Lower lobe of right lung (tissue), 2 donors: ENCODE measurements at places on chromosomes 3 and 15. TPM values are rescaled to one million over a fixed set of nuclear protein-coding genes. Genes with fewer than 3 reads are reported as not detected.

Gene SKOR1
- total RNA-seq = 0.41 TPM

DNA sequence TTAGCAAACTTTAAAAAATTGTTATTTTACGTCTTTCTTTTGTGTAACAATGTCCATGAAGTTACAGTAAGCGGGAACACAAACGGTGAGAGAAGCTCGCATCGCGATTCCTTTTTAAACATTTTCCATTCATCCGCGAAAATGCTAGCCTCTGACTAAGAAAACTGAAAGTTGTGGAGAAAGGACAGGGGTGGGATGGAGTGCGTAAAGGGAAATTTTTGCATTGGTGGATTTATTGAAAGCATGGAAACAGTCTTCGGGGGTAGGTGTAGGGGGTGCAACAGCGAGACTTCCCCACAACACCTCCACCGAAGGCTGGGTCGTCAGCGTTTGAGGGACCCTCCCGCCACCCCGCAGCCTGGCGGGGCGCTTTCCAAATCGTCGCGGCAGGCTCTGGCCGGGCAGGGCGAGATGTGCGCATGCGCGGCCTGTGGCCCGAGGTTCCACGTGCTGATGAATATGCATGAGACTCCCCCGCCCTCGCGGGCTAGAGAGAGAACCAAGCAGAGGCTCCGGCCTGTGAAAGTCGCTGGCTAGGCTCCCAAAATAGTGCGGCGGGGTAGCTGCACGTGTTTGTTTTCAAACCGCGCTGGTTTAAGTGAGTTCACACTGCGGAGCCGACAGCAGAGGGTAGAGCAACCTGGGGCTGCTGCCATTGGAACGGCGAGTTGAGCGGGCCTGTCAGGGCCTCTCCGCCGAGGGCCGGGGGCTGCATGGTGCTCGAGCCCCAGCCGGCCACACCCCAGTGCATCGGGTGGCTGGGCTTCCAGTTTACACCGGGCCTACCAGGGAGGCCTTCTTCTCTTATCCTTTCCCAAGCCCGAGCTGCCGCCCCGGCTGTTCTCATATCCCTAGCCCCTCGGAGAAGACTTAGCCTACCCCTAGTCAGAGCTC lies 9.9 kb downstream of the ZIC1 start:
- no peak for DNase-seq

DNA sequence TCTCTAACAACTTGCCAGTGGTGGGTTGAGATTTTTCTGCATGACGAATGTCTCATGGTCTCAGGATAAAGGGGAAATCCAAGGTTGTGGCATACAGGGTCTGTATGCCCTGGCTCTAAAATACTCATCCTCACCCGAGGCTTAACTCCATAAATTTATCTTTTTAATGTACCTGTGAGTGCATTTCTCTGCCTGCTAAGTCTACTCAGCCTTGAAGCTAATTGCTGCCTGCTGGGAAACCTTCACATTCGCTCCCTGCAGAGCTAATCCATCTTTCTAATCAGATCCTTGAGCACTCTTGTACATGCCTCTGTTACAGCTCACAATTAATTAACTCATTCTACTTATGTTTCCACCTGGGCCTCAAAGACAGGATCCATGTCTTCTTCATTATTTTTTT lies 93.8 kb downstream of the CMSS1 start:
- no peak for DNase-seq

Gene JAGN1
- 23.8 TPM for total RNA-seq

Gene CD200R1L
- total RNA-seq = not detected

Gene STAB1
- total RNA-seq = 133 TPM

DNA sequence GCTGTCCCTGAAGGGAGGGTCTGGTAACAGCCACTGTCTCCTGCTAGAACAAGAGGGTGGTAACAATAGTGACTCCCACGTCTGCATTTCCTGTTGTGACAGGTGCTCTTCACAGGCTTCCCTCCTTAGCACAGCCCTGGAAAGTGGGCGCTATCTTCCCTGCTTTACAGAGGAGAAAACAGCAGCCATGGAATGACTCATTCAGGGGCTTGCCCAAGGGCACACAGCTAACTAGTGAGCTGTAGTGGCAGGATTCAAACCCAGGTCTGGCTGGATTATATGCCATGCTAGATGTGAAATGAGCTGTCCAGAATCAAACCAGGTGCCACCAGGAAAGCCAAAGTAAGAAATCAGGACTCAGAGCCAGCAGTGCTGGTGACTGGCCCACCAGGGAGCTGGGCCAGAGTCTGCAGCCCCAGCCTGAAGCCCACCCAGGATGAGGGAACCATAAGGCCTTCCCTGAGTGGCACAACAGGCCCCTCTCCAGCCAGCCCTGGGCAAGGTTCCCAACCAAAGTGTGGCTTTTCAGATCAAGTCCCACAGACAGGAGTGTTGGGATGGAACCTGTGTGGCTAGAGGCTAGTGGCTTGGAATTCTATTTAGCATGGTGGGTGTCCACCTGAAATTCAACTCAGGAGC lies 102.4 kb downstream of the ETFA start:
- no peak for DNase-seq

- no peak for DNase-seq
Measured at GRCh38 chr15:83843471-83843871, 189.5 kb downstream of the ADAMTSL3 start.

GRCh38 chr3:29072611-29073010 lies 208.3 kb upstream of the RBMS3 start:
- no peak for DNase-seq
